HCEC 1CT (cell line): ENCODE measurements at places on chromosomes 11 and 22.
A peak's percentile ranks its signal among the peaks of the same experiment; 100 is the strongest.

DNA sequence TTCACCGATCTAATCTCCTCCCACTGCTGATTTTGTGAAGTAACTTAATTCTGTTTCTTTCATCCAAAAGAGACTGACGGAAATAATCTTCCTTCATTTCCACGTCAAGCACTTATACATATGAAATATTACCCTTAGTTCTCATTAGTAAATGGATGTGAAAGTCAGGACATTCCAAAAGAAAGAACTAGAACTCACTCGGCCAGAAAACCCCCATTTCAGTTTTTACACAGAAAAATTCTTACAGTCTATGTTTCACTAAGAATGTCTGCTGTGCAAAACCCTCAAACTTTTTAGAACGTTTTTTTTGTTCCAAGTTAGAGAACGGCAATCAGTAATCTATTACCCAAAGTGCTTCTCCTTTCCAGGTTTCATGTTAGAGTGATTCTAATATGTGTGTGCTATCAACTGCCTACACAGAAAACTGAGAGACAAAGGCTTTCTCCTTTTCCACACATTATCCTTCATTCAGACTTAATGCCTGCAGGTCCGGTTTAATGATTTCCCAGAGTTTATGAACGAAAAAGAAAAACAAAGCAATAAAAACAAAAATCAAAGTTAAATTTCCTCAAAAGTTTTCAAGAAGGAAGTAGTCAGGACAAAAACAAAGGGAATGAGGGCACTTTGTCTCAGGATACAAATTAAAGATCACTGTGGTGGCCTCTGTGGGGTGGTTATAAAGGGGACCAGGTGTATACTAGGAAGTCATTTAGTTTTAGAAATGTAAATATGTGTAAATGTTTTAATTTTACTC, 11.3 kb upstream of the SESN3 start:
- DNase-seq = no peak

DNA sequence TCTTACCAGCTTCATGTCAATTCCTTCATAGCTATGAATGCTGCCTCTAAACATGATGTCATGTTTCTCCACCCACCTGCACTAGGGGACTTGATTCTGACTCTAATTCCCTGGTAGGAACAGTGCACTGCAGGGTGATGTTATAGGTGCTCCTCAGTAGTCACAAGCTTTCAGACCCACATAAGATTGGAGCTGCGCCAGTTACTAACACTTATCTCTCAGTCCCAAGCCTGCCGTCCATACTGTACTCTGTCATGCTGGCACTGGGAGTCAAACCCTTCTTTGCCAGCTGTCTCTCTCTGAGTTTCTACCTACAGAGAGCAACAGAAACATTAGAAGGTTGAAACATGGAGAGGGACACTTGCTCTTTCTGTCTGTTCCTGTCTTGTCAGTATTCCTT, 5.5 kb downstream of the OR56A1 start:
- DNase-seq = no peak

GRCh38 chr11:32332990-32333319, 102.4 kb downstream of the WT1 start:
- no peak for DNase-seq

DNA sequence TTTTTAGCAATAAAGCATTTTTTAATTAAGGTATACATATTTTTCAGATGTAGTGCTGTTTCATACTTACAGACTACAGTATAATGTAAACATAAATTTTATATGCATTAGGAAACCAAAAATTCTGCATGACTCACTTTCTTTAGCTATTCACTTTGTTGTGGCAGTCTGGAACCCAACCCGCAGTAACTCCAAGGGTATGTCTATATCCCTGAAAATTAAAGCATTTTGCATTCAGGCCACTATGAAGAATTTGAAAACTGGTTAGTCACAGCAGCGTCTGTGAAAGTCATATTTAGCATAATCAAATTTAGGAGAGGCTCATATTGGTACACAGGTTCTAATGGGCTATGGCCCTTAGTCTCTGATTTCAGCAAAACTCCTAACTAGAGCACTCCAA, 46.8 kb downstream of the BBOX1 start:
- peak; percentile 28 for DNase-seq

DNA sequence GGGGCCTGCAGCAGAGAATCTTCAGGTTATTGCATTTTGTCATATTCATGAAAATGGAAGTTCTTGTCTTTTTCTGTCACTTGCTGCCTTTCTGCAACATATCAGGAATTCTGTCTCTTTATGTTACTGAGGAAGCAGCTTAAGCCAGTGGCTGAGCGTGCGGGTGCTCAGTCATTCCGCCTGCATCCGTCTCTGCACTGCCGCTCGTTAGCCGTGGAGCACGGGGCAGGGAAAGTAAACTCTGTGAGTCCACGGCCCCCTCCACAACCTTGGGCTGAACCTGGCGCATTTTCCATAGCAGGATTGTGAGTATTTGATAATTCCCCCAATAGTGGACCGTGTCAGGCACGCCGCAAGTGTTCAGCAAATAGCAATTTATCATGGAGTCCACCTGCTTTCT, 1007.7 kb downstream of the BRD1 start:
- no peak for DNase-seq

GRCh38 chr11:72704028-72704782, 30.0 kb upstream of the PDE2A start:
- DNase-seq = no peak

DNA sequence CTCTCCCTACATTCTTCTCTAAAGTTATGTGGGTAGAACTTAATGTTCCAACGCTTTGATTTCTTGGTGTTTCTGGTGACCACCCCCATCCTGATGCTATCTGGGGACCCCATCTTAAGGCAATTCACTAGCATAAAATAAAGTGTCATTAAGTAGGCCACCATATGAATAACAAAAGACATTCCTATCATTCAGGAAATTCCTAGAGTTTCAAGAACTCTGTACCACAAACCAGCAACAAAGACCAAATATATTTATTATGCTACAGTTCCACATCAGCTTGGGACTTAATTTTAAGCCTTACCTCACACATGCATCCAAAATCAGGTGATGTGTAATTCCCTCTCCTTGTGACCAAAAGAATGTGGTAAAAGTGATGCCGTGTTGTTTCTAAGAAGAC, 254.6 kb upstream of the LRRC4C start:
- DNase-seq = no peak

GRCh38 chr11:68206211-68206610, 6.9 kb downstream of the KMT5B start:
- DNase-seq = peak; percentile 72

GRCh38 chr11:73177778-73178539, 35.8 kb upstream of the FCHSD2 start:
- DNase-seq = peak; percentile 75

DNA sequence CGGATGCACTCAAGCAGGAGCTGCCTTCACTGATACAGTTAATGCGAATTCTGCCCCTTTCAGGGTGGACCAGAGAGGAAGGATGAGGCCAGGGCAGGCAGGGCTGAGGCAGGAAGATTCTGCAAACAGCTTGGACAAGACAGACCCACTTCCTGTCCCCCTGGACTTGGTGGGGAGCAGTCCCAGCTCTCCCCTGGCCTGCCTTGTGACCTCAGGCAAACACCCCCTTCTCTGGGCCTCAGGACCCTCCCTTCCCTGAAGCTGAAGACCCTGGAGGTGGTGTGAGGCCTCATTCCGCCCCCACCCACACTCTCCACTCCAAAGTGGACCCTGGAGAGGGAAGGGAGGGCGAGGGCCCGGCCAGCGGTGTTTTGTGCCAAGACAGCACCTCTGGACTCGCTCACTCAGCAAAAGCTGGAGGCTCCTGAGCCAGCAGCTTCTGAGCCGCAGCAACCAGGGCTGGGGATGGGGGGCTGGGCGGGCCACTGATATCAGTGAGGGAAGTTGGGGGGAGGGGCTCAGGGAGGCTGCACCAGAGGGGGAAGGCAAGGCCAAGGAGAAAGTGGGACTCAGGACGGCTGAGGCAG, 8.5 kb downstream of the RAB3IL1 start:
- DNase-seq = no peak

DNA sequence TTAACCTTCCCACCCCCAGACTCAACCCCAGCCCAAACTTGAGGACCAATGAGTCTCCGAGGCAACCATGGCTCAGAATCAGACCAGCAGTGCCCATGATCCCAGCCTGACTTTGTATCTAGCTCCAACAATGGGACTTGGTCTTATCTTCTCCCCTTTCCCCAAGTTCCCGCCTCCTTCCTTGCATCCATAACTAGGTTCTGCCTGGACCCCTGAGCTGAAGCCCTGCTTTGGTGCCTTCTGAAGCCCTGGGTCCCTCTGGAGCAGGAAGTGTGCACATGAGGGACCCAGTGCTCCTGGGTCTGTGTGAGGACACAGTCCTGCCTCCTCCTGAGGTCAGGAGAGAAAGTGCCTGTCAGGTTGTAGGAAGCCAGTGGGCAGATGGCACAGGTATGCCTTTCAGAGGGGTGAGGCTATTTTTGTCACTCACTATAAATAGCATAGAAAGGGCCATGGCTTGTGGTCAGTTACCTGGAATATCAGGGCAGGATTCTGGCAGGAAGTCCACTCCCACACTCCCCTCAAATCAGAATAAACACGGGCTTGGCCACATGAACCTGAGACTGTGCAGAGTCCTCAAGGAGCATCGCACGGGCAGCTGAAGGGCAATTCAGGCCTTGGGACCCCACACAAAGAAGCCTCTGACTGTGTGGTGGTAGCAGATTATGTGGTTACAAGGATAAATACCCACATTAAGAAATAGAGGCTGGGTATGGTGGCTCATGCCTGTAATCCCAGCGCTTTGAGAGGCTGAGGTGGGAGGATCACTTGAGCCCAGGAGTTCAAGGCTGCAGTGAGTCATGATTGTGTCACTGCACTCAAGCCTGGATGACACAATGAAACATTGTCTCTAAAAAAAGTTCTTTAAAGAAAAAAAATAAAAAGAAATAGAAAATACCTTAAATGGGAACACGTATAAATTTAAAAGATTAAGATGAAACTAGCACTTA, 27.4 kb downstream of the RCN1 start:
- peak; percentile 64 for DNase-seq
